ENCODE measurements at places on chromosomes 13 and 19.

GRCh38 chr19:13817018-13817614, 21.9 kb downstream of the ZSWIM4 start:
- DNase-seq: no peak

DNA sequence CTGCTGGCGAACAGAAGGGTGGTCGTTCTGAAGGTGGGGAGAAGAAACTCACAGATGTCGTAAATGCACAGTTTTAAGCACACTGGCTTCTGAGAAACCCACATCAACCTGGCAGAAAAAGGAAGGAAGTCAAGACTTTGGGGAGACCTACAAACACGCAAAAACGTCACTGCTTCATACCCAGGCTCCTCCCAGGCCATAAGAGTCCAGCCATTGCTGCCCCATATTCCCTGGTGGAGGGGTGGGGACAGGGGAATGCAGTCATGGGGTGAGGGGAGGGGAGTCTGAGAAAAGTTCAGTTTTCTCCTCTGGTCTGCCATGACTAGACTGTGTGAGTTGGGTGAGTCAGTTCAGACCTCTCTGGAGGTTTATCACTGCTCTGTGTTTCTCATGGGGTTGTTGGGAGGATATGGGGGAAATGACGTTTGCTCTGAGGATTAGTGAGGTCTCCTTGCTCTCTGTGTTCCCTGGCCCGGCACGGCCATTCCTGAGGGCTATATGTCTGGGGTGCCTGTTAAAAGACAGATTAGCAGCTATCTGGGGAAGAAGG, 139.0 kb downstream of the FLT1 start:
- DNase-seq: peak; percentile 77

DNA sequence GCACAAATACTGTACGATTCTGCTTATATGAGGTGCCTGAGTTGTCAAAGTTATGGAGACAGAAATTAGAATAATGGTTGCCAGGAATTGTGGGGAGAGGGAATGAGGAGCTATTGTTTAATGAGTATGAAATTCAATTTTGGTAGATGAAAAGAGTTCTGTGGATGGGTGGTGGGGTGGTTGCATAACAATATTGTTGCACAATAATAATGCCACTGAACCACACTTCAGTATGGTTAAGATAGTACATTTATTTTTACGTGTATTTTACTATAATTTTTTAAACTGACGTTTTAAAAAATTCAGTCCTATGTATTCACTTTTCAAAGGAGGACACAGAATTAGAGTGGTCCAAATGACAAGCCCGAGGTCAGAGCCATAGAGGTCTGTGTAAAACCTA, 1.8 kb upstream of the OXGR1 start:
- DNase-seq: no peak

DNA sequence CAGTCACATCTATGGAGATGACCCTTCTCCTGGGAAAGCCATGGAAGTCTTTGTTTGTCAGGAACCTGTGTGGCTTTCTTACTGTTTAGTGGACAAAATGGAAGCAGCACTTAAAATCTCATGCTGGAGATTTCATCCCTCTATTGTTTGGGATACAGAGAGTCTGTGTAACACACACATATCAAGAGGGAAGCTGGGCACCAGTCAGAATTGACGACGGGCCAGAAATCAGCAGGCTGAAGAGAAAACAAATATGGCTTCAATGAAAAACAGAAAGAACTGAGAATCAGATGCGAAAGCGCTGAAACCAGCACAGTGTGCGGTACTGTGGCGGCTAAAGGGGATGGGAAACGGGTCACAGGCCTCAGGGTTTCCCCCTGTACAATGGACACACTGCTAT, 72.2 kb upstream of the WASF3 start:
- no peak for DNase-seq

DNA sequence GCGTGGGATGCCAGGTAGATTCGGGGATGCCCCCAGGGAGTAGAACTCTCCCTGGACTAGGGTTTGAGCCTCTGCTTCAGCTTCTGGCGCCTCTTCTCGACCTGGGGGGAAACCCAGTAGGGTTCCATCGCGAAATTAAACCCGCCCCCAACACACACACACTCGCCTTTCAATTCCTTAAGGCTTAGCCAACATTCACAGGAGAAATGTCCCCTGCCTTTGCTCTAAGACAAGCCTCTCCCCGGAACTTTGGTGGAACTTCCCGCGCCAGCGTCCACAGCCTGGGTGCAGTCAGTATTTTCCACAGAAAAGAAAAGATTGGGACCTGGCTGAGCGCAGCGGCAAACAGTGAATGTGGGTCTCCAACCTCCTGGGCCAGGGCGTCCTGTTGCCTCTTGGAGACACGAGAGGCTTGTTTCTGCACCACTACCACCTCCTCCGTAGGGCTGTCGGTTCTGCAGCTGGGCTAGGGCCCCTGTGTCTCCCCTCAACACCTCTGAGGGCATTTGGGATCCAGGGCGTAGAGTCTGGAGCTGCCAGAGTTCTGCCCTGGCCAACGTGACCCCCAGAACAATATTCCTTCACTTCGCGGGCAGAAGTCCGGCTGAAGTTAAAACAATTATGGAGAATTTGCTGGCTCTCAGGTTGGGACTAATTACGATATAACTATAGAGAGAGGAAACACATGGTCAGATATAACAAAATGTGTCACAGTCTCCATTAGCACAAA, 3.2 kb downstream of the PDX1 start:
- no peak for DNase-seq
